ENCODE measurements at places on chromosomes 2 and 18.

DNA sequence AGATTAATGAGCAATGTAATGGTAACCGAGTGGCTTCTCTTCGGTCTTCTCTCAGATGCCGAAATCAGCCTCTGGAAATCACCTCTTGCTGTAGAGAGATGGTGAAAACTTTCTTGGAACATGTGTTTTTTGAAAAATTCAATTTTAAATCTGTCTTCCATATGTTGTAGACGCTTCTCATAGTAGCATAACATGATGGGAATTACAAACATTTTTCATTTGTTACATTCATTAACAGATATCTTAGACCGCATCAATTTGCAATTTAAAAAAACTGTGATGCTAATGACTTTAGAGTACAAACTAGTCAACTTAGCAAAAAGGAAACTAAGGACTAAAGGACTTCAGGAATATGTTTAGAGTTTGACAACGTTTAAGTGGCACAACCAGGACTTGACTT lies 275.2 kb downstream of the ASXL3 start:
- DNase-seq: no peak

DNA sequence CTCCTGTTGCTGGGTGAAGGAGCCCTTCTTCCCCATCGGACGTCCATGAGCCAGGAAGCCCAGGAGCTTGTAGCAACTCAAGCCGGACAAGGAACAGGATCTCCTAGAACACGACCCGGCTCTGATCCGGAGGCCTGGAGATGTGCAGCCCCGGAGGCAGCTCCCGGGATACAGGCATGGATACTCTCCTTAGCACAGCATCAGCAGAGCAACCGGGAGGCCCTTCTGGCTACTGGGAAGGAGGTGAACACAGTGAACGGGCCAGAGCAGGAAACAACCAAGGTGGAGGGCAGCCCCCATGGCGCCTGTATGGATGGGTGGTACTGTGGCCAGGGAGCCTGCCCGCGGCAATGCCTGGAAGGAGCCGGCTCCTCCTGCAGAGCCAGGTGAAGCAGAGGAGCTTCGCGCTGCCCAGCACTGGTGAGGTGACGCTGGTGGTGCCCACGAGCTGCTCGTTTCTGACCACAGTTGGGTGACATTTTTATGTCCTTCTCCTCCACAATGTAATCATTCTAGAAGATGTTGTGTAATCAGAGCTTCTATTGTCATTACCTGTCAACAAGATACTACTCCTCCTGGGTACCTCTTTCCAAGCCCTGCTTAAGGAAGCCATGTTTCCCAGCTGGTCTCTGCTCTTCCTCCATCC lies 94.3 kb downstream of the TWIST2 start:
- no peak for DNase-seq

- DNase-seq: no peak
These were observed 1429.5 kb upstream of the ACVR2A start for GRCh38 chr2:146415291-146415690.

GRCh38 chr2:181607629-181608590 lies 49.0 kb downstream of the CERKL start:
- DNase-seq: no peak

- no peak for DNase-seq
These were observed 264.5 kb downstream of the SOCS6 start for GRCh38 chr18:70553245-70553935.

DNA sequence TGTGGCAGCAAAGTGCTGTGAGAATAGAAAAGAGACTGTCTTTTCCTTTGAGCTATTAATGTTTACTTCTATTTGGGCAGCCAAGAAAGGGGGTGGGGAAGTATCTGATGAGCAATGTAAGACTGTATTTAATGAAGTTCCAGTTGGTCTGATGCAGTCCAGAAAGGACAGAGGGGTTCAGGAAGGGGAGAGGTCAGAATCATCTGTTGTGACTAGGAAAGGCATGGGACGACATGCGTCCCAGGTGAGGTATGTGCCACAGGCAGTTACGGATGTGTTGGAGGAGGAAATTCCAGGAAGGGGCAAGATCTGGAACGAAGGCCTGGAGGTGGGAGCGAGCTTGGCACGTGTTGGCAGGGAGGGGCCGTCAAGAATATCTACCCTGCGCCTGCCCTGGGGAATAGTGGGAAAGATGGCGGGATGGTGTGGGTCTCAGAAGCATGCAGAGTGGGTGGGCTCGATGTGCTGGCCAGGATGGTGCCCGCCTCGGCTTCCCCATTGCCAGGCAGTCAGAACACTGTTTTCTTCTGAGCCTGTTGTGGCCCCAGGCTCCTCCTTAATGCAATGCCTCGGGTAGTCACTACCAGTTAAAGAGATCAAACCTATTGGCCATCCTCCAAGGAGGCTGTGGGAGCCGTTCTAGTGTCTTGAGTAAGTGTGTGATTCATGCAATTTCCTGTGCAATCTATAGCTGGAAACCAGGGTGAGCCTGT lies 57.8 kb upstream of the TXNDC2 start:
- no peak for DNase-seq

- no peak for DNase-seq
These were observed 22.7 kb downstream of the ANKRD29 start for GRCh38 chr18:23640052-23640451.

DNA sequence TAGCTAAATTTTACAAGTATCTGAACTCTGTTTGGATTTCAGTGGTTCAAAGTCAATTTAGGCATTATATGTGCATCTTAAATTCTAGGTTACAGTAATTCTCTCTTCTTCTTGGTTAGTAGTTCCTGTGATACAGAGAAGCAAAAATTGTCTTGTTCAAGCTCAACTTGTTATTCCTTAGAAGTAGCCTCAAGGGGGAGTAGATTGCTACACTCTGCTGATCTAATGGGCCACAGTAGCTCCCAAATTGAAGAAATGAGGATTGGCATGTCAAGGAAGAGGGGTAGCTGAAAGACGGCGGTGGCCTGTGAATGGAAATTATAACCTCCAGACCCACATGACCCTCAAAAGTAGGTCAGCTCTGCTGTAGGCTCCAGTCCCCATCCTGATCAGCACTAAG lies 334.7 kb downstream of the HRH4 start:
- no peak for DNase-seq

GRCh38 chr18:12290086-12290485 lies 18.0 kb upstream of the TUBB6 start:
- no peak for DNase-seq

DNA sequence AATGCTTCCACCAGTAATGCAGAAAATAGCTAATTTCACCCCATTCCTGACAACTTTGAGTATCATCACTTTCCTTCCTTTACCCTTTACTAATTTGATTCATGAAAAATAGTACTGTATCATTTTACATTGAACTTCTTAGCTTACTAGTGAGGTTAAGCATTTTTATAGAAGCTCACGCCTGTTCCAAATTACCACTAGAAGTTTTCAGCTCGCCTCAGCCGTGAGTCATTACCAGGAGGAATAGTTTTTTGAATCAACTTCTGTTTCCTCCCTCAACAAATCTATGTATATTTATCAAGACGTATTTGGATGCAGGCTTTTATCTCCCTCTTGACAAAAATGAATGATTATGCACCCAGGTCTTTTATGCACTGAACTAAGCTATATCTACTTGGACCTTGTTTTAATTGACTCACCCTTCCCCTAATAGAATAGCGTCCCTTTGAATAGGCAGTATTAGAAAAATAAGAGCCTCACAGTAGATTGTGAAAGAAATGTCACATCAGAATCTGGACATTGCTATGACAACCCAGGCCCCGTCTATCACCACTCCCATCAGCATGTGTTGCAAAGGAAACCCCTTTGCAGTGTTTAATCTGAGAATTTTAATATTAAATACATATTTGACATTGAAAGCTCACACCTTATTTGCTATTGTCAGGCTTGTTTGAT lies 207.4 kb upstream of the NRP2 start:
- DNase-seq: no peak

DNA sequence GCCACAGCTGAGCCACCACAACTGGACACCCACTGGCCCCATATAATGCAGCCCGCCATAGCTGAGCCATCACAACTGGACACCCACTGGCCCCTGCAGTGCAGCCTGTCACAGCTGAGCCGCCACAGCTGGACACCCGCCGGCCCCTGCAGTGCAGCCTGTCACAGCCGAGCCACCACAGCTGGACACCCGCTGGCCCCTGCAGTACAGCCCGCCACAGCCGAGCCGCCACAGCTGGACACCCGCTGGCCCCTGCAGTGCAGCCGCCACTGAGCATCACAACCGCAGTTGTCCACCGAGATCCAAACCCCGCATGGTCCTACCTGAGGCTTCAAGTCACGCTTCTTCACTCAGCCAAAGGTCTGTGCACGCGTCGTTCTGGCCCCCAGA lies 134.2 kb downstream of the PXDN start:
- DNase-seq: no peak

DNA sequence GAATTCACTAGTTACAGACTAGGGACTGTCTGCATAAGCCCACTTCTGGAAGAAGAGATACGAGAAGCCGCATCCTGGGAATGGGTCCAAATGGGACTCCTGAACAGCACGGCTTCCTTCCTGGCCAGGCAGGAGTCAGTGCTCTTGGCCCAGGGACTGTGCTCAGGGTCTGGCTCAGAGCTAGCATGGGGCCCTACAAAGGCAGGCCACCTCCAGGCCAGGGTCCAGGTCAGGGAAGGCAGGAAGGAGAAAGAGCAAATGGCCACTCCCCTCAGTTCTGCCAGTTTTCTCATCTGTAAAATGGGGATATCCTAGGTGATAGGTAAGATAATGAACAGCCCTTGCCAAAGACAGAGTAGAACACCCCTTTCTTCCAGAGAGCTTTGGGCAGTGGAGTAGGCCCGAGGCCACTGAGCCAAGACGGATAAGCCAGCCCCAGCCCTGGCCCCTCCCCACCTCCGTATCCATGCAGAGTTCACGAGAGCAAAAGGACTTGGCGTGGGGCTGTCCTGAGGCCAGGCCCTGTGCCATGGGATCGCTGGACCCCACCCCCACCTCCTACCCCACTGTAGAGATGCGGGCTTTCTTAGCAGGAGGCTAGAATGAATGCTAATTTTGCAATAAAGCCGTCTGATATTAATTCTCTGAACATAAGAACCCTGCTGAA lies 190.1 kb downstream of the MGAT5 start:
- DNase-seq: no peak

- no peak for DNase-seq
These were observed 416.0 kb upstream of the HS6ST1 start for GRCh38 chr2:128734521-128735295.

DNA sequence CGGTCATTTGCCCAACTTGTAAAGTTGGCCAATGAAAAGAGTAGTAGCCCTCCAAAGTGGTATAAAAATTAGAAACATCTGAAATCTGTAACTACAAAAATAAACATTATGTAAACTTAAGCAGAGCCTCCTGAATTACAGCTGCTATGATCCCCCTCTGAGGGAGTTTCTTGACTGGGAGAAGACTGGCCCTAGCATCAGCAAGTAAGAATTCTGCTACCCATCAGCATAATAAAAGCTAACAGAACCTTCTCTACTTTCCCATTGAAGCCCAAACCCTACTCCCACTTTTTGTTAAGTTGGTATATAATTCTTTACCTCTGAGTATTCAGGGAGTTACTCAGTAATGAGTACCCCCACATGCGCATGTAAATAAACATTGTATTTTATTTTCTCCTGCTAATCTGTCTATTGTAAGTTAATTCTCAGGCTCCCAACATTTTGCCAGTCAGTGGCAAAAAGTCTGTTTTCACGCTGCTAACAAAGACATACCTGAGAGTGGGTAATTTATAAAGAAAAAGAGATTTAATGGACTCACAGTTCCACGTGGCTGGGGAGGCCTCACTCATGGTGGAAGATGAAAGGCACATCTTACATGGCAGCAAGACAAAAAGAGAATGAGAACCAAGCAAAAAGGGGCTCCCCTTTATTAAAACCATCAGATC lies 71.3 kb downstream of the MYL12B start:
- no peak for DNase-seq

- peak; percentile 83 for DNase-seq
These were observed 55.0 kb downstream of the ANKRD44 start for GRCh38 chr2:197255543-197255942.

DNA sequence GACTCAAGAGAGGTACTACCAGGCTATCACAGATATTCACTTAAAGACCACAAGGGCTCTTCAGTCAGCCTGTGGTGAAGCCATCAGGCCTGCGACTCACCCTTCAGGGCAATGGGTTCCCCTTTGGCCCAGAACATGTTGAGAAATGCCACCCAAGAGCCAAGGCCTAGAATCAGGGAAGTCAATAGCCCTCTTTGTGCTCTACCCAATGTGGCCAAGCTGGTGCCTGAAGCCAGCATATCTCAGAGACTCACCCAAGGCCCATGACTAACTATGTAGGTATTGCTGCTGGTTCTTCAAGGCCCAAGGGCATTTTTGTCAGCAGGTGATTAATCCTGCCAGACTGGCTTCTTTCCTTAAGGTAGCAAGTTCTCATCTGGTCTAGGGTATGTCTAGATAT lies 338.9 kb upstream of the SETBP1 start:
- DNase-seq: no peak

- no peak for DNase-seq
These were observed 397.9 kb upstream of the RGPD4 start for GRCh38 chr2:107428781-107429180.

- DNase-seq: no peak
These were observed 431.4 kb upstream of the TNP1 start for GRCh38 chr2:217291259-217291658.

- no peak for DNase-seq
These were observed 1.1 kb upstream of the TAF4B start for GRCh38 chr18:26225022-26225693.

- no peak for DNase-seq
These were observed 17.3 kb downstream of the ALPK2 start for GRCh38 chr18:58611395-58612131.

- DNase-seq: no peak
These were observed 51.8 kb upstream of the CYRIA start for GRCh38 chr2:16717477-16717876.

DNA sequence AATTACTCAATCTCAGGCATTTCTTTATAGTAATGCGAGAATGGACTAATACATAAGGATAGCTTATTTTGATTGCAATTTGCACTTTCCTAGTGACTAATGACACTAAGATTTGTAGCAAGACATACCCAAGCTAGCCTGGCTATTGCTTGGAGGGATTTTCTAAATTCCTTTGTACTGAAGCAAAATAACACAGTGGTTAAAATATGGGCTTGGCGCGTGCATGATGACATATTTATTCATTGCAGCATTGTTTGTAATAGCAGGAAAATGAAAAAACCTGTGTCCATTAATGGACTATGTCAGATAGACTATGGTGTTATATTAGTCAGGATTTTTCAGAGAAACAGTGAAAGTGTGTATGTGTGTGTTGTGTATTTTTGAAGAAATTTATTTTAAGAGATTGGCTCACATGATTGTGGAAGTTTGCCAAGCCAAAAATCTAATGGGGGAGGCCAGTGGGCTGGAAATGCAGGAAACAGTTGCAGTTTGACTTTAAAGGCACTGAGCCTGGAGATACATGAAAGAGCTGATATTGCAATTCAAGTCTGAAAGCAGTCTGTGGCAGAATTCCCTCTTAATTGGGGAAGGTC lies 16.7 kb upstream of the LAPTM4A start:
- no peak for DNase-seq

- no peak for DNase-seq
These were observed 650.4 kb downstream of the RNF144A start for GRCh38 chr2:7567646-7568045.
